Activated naive CD4-positive, alpha-beta T cell treated with anti-CD3 and anti-CD28 coated beads, Interleukin-2, amount 50 U/mL, for 72 hours (primary cell): ENCODE measurements at places on chromosomes 7 and 10.

DNA sequence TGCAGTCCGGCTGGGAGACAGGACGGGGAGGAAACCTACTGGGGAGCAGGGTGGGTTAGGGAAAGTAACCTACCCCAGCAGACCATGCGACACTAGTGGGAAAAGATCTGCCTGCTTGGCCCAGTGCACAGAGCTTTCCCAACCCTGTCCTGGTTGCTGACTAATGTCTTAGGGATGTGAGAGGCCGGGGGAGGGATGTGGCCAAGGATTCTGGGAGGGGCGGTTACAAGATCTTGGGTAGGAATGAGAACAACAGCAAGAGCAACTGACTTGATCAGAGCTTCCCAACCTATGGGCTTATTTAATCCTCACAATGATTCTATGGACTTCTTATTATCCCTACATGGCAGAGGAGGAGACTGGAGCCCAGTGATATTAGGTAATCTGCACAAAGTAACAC is 24.0 kb upstream of the EIF5AL1 start:
- DNase-seq, result no peak

DNA sequence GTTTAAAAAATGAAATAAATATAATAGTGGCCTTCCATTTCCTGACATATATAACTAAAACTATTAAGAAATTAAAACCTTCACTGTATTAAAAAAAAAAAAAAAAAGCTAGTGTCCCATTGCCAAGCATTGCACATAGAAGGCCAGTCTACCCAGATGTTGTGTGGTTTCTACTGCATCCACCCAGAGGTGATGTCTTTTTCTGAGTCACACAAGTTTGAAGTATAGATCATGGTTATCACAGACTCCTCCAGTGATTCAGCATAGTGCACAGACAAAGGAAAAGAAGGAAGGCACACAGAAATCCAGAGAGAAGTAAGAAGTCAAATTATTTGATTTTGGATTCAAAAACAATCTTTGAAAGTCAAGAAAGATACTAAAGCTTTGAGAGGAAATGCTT is 429.0 kb downstream of the ETV1 start:
- DNase-seq, result no peak

- DNase-seq, result no peak
Observed at GRCh38 chr10:97538411-97538810, 34.2 kb upstream of the ANKRD2 start.

DNA sequence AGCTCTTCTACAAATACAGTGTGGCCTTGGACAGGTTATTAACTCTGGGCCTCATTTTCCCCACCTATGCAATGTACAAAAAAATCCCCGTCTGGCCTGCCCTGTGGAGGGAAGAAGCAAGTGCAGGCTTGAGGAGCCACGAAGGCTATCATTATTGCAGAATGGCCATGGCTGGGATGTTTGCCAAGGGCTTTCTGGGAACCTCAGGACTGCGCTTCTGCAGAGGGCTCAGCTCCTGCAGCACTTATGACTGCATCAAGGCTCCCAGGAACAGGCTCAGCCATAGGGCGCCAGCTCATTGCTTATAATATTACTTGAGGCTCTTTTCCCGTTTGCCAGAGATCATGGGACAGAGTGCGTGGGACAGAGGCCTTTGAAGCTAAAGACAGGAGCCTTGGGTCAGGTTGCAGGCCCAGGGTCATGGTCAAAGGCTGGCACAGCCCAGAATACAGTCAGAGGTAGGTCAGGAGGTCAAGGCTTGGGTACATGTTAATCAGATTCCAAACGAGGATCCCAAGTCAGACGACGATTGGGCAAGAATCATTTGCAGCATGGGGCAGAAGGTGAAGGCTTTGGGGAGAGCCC is 20.6 kb upstream of the C10orf105 start:
- DNase-seq, result no peak

DNA sequence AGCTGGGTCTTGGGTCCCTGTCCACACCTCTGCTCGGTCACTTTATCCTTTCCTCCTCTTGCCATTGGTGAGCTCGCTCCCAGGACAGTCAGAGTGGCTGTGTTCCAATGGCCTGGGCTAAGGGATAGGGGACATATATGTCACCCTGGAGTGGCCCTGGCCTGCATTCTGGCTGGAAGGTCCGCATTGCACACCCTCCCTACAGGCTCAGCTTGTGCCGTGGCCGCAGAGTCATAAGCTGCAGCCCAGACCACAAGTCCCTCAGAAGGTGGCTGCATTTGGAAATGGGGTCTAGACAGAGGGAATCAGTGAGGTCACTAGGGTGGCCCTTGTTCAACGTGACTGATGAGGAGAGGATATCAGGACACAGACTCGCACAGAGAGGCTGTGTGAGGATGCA is 363.8 kb upstream of the SHH start:
- DNase-seq, result no peak

- DNase-seq, result no peak
Observed at GRCh38 chr7:16694806-16695205, 48.8 kb downstream of the BZW2 start.

GRCh38 chr7:34727464-34727995 is 69.5 kb downstream of the NPSR1 start:
- DNase-seq, result no peak
